ENCODE measurements at places on chromosomes 16 and 17.

- DNase-seq, result no peak
Observed at GRCh38 chr16:84791501-84791900, 28.3 kb upstream of the CRISPLD2 start.

- DNase-seq, result no peak
Observed at GRCh38 chr17:66942451-66943264, 21.8 kb upstream of the CACNG4 start.

DNA sequence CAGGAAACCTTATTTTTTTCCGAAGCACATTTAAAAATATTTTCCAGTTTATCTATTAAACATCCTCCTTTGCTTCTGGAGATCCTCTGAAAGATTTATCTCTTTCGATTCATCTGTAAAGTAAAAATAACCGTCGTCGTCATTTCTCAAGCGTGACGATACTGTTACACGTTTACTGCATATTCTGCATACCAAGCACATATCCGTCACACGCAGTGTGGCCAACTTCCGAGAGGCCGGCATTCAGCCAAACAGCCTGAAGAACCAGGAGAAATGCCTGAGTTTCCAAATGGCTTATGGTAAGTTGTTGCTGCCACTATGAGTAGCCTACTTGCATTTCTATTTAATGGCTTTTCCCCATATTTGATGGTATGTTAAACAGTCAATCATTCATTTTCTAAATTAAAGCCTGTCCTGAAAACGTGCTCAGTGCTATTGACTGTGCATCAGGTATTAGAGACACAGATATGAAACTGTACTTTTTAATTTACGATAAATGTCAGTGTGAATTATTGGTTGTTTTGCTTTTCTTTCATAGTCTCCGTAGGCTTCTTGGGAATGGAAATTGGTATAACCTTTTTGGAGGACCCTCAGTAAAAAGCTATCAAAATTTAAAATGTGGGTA lies 275.7 kb downstream of the WWOX start:
- no peak for DNase-seq

GRCh38 chr17:7673239-7673638 lies 14.1 kb downstream of the TP53 start:
- DNase-seq, result no peak

DNA sequence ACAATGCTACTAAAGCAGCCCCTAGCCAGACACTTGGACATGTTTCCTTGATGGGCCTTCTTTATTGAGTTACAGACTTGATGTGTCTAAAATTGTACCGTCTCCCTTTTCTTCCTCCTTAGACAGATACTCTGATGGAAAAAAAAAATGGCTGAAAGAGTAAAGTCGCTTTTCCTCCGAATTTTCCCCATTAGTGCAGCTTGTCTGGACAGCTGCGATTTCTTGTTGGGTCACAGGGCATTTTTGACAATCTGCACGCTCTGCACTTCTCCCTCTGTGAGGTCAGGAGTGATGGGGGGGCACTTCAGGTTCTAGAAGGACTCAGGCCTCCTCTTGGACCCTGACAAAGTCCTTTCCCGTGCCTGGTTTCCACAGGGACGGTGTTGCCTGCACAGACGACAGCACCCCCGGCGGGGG lies 968 bp upstream of the PRKAR1A start:
- DNase-seq, result no peak

DNA sequence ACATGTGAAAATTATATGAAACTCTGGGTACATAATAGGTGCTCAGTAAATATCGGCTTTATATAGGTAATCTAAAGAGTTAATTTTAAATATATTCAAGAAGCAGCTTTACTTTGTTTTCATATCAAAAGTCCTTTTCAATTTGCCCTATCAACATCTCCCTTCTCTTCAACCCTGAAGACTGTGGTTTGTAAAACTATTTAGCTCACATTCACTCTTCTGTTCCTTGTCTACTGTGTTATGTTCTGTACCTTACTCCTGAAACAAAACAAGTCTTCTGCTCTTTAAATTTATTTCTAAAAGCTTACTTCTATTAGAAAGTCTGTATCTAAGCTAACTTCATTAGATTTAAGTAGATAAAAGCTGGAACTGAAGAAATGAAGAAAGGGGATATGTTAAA lies 301.7 kb upstream of the PMFBP1 start:
- DNase-seq, result no peak

DNA sequence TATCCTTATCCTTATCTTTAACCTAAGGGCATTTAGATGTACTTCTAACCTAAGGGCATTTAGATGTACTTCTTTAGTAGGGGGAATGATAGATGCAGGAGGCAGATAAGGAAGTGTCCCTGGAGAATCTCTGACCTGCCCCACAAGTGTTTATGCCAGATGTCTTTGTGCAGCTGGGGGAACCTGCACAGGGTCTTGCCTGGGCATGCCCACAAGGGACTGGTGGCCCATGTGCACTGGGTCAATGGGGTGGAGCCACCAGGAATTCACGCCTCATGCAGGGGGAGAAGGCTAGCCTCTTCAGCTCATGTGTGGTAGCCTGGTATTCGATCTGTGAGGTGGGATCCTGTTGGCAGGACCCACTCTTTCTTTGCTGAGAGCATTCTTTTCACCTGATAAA lies 38.0 kb downstream of the CA10 start:
- DNase-seq, result no peak

- DNase-seq, result no peak
Observed at GRCh38 chr16:12811441-12812383, 8.0 kb upstream of the CPPED1 start.

GRCh38 chr16:27611340-27611739 lies 61.4 kb downstream of the KATNIP start:
- DNase-seq, result no peak

GRCh38 chr17:50469208-50469605 lies 527 bp upstream of the CHAD start:
- DNase-seq, result no peak

GRCh38 chr17:29005936-29006511 lies at the start of gene SEZ6:
Gene SEZ6 (minus strand): TSS chr17:29006033. CDS start chr17:29005869, 164 bp downstream.
- peak; percentile 63 for DNase-seq

DNA sequence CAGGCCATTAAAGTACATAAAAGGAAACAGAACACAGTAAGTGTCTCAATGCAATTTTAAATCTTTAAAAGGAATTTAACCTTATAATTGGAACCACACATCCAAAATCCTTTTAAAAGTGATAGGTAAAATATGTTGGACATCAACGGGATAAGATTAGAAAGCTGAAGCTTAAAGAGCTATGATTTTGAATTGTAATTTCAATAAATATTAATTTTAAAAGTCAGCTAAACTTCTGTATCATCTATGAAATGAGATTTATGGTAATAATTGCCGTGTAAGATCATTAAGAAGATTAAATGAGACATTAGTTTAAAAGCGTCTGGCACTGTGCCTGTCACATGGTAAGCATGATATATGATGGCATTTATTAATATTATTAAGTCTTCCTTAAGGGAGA lies 31.3 kb downstream of the CCDC42 start:
- no peak for DNase-seq

DNA sequence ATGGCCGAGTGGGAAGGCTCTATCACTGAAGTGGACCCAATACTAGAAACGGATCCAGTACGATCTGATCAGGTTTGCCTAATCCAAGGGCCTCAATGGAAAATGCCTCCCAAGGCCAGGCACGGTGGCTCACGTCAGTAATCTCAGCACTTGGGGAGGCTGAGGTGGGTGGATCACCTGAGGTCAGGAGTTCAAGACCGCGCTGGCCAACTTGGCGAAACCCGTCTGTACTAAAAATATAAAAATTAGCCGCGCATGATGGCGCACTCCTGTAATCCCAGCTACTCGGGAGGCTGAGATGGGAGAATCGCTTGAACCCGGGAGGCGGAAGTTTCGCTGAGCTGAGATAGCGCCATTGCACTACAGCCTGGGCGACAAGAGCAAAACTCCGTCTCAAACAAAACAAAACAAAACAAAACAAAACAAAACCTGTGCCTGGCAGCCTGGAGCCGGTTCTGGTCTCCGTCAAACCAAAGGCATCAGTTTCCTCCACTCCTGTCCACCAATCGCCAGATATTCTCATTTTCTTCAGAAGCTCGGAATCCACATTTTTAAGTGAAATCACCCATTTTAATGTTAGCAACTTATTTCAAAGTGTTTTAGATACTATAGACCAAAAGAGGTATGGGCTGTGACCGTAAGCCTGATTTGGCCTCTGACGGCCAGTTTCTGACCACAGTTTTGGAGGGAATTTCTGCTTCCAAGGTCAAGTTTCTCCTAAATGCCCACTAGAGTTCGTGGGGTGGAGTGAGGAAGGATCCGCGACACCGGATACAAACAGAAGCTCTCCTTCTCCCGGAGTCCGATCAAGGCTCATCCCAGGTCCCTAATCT lies 664 bp downstream of the NQO1 start:
- DNase-seq, result no peak

DNA sequence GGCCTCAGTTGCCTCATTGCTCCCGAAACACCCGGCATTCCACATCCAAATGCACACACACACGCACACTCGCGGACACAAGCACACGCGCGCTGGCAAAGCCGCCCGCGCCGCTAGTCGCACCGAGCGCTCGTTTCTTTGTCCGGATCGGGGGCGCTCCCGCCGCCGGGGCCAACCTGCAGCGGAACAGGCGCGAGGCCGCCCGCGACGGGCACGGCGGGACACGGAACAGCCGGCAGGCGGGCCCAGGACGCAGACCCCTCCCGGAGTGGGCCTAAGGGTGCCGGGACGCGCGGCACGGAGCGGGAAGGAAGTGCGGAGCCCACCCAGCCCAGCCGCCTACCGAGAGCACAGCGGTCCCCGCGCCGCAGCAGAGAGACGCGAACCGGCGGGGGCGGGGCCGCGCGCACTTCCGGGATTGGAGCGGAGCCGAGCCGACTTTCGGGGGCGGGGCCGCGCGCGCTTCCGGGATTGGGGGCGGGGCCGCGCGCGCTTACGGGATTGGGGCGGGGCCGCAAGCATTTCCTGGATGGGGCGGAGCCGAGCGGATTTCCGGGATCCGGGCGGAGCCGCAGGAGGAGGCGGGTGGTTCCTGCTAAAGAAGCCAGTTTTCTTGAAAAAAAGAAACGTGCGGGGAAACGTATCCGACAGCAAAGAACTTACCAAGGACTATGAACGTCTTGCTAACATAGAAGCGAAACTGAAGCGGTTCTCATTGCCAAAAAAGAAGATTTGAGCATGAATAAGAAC lies at the start of gene CYBC1:
TSS of gene CYBC1 (minus strand) at position 396 of the 750 bp plus-strand sequence. CDS start 1,498 bp downstream, outside the sequence.
- peak; percentile 92 for DNase-seq

DNA sequence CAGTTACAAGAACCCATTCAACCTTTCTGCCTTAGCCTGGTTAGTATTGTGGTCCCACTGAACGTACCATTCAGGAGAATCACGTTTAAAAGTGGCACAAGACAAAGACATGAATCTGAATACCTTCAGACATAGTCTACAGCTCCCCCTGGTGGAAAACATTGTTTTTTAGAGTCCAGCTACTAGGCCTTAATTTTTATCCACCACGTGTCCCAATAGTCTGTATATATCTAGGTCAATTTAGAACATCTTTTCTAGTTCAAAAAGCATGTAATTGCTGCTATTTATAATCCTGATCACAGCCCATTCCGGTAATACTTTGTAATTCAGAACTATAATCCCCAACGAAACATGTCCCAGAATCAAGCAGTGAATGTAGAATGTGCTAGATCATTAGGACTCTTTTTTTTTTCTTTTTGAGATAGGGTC lies 13.7 kb upstream of the GUCY2D start:
- peak; percentile 71 for DNase-seq

DNA sequence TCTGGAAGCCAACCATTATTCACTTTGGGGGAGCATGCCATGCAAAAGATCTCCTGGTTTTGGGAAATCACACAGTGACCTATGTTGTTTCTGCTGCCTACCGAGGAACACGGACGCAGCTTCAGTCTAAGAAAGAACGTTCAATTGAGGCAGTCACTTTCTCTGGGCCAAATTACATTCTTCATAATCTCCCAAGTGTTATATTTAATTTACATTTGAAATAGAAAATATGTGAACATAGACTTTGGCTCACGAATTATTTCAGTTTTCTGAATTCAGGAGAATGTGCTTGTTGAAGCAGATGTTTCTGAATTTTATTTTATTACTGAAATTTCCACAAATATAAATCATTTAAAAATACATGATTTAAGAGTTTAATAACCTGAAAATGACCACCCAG lies 93.6 kb upstream of the KCNJ16 start:
- DNase-seq, result no peak

- no peak for DNase-seq
Observed at GRCh38 chr17:79812353-79813258, 15.7 kb upstream of the CBX8 start.

- DNase-seq, result no peak
Observed at GRCh38 chr16:19105891-19106624, 7.7 kb upstream of the ITPRIPL2 start.

DNA sequence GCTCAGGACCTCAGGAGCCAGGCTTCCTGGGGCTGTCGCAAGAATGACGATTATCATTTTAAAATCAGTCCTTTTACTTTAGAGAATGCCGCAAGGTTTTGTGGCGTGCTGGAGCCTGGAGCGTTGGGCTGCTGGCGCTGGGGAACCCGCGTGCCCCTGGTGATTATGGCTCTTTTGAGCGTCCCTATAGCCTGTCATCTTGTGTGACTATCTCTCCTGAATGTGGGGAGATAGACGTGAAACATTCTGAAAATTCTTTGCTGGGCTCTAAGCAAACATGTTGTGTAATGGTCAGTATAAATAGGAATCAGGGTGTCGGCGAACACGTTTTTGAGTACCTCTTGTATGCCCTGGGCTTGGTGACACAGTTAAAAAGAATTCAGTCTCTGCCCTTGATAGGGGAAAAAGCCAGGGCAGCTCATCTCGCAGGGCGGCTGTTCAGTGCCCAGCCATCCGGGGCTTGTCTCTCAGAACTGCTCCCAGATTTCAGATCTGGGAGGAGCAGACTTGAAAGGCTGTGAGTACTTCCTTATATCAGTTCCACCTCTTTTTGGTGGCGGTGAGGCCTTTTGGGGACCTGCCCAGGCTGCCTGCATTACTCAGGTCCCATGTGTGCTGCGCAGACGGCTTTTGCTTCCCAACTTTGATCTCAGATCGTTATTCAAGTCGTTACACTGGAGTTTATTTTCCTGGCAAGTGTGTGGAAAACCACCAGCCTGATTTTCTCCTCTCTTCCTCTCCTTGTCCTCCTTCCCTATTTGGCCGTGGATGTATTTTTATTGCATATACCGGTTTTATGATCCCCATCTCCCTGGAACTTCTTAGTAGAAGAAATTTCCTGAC lies 973 bp downstream of the SLC7A6 start:
- DNase-seq, result peak; percentile 43
